Spleen (tissue), 13 donors: ENCODE measurements at places on chromosomes 5 and 9. TPM values are rescaled to one million over a fixed set of nuclear protein-coding genes. Genes with fewer than 3 reads are reported as not detected.

The FGF18 gene
- total RNA-seq: not detected

DNA sequence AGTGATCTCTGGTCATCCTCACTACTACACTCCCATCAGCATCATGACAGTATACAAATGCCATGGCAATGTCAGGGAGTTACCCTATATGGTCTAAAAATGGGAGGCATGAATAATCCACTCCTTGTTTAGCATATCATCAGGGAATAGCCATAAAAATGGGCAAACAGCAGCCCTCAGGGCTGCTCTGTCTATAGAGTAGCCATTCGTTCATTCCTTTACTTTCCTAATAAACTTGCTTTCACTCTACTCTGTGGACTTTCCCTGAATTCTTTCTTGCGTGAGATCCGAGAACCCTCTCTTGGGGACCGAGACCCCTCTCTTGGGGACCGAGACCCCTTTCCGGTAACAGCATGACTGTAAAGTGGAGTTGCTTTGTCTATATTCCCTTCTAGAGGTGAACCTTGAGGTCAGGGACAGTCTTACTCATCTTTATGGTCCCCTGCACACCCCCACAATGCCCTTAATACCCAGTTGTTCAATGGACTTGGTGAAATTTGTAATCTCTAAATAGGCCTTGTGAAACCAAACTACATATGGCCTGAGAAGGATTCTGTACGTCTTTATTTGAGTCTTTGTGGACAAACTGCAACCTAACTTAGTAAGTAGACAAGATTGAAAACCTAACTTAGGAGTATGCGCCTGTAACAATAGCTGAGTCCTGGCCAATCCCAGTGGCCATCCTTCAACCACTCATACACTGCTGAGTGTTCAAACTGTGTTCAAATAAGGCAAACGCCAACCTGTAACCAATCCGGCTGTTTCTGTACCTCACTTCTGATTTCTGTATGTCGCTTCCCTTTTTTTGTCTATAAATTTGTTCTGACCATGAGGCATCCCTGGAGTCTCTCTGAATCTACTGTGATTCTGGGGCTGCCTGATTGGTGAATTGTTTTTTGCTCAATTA is 32.3 kb upstream of the UBTD2 start:
- DNase-seq: no peak

The MAP1B gene
- 16.8 TPM for total RNA-seq

DNA sequence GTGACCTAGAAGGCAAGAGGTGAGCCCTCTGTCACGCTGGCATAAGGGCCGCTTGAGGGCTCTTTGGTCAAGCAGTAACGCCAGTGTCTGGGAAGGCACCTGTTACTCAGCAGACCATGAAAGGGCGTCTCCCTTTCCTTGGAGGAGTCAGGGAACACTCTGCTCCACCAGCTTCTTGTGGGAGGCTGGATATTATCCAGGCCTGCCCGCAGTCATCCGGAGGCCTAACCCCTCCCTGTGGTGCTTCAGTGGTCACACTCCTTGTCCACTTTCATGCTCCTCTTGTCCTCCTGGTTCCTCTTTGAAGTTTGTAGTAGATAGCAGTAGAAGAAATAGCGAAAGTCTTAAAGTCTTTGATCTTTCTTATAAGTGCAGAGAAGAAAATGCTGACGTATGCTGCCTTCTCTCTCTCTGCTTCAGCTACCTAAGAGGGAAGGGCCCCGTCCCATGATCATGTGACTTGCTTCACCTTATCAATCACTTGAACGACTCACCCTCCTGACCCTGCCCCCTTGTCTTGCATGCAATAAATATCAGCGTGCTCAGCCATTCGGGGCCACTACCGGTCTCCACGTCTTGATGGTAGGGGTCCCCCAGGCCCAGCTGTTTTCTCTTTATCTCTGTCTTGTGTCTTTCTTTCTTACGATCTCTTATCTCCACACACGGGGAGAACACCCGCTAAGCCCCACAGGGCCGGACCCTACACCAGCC is 16.7 kb upstream of the SCGB3A1 start:
- peak; percentile 63 for DNase-seq

GRCh38 chr9:80885894-80886293 is 803.5 kb downstream of the TLE1 start:
- no peak for DNase-seq

The PCDHB2 gene
- total RNA-seq: 0.98 TPM
